Cardiac fibroblast (primary cell): ENCODE measurements at places on chromosomes 11 and 22.
A peak's percentile ranks its signal among the peaks of the same experiment; 100 is the strongest.

DNA sequence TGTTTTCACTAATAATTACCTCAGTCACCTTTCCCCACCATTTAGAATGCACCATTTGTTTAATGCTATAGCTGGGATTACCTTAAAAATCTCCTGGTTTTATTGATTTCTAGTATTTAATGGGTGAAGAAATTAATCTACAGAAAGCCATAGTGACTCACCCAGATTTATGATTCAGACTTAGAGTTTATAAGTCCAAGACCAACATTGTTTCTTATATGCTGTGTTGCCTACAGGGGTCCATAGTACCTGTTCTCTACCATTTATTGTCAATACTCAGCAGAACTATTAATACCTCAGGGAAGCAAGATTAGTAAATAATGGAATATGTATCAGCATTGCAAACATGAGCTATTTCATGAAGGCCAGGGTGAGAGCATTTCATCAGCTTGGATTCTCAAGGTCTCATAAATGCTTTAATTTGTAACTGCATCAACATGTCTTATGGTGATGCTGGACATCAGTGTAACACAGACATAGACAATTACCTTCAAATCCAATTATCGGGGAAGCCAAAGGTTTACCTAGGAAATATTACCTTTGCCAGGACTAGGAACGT lies 8.0 kb upstream of the MS4A7 start:
- no peak for DNase-seq

DNA sequence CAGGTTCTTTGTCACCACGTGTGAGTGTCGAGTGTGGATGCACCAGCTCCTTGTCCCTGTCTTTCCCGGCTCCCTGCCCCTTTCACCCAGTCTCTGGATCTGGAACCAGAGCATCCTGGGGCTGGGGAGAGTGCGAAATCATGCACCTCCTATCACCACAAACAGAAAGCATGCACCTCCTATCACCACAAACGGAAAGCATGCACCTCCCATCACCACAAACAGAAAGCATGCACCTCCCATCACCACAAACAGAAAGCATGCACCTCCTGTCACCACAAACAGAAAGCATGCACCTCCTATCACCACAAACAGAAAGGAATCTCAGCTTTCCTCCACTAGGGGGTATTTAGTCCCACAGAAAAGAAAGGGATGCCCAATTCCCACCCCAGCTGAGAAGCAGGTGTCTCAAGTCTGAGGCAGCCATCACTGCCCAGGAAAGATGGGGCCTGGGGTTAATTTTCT lies 5.9 kb upstream of the GLB1L3 start:
- no peak for DNase-seq

DNA sequence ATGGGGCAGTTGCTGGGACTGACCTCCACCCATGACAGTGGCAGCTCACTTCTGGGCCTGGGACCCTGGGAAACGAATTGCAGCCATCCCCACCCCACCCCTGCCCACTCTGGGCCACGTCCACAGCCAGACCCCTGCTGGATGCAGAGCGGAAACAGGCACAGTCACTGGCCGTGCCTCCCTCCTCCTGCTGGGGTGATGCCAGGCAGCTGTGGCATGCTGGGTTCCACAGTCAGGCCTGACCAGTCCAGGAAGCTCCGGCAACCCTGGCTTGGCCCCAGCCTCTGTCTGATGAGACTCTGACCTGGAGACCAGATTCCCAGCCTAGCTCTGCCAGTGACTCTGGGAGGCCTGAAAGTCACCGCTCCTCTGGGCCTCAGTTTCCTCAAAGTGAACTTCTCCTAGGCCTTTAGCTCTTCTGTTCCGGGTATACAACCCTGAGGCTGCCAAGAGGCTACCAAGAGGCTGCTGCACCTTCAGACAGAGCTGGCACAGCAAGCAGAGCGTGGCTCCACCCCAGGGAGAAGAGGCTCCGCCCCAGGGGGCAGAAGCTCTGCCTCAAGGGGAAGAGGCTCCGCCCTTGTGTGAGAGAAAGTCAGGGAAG lies 8.9 kb downstream of the SULT4A1 start:
- DNase-seq: no peak

GRCh38 chr22:37416827-37417226 lies 10.5 kb downstream of the ELFN2 start:
- no peak for DNase-seq

GRCh38 chr11:13061294-13061990 lies 52.3 kb downstream of the RASSF10 start:
- DNase-seq: peak; percentile 5

- DNase-seq: peak; percentile 73
Measured at GRCh38 chr11:27464289-27464696, 8.3 kb downstream of the LGR4 start.

DNA sequence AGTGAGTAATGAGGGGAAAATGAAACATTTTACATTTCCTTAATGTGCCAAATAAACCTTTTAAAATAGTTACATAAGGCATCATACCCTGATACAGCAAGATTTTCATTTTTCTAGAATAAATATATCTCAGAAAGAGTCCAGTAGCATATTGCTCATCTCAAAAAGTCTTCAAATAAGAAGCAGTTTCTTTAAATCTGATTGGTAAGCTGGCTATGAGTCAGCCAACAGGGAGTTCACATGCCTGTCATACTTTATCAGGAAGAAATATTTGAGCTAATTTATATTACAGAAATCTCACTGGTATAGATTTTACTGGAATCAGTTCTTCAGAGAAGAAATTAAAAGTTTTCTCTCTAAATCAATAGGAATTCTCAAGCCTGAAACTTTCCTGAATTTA lies 258.1 kb downstream of the C11orf87 start:
- DNase-seq: no peak

DNA sequence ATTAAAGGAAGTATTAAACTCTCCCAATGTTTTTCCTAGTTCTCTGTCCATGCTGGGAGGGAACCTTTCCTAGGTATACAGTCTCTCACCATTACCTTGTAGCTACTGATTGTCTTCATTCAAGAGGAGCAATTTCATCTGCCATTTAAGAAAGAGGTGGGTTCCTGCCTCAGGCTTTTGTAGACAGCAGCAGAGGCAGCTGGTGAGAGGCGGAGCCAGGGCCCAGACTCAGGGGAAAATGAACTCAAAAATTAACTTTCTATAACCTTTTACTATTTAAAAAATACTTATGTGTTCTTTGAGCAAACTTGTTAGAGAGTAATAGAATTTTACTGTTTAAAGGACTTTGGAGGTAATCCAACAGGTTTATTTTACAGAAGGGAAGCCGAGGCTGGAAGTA lies 133.0 kb downstream of the SNX19 start:
- DNase-seq: no peak

GRCh38 chr11:64810891-64811272 lies 531 bp upstream of the MEN1 start:
- DNase-seq: no peak

DNA sequence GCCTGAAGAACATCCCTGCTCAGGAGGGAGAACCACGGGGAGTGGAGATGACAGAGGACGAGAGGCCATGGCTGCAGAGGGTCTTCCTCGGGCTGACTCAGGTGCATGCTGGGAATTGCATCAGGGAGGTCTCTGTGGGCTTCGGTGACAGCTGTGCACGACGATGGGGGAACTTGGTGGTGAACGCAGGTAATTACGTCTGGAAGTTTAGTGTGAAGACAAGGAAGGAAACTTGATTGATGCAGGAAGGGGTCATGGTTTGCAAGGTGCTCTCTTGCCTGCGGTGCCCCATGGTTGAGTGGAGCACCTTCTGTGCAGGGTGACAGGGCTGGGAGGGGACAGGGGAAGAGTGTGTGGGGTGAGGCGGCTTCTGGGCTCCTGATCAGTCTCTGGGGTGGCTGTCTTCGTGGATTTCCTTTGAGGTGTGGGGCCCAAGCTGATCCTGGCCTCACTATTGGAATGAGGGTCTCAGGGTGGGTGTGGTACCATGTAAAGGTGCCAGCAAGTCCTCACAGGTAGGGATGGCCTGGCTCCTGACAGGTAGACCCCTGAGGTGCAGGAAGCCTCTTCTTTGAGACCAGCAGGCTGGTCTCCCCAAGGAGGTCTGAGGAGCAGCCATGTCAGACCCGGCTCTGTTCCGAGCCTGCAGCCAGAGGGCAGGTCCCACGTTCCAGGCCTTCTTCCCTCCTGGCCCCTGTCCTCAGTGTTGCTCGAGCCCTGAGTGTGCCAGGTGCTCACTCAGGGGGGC lies 1020.1 kb downstream of the TBC1D22A start:
- no peak for DNase-seq

DNA sequence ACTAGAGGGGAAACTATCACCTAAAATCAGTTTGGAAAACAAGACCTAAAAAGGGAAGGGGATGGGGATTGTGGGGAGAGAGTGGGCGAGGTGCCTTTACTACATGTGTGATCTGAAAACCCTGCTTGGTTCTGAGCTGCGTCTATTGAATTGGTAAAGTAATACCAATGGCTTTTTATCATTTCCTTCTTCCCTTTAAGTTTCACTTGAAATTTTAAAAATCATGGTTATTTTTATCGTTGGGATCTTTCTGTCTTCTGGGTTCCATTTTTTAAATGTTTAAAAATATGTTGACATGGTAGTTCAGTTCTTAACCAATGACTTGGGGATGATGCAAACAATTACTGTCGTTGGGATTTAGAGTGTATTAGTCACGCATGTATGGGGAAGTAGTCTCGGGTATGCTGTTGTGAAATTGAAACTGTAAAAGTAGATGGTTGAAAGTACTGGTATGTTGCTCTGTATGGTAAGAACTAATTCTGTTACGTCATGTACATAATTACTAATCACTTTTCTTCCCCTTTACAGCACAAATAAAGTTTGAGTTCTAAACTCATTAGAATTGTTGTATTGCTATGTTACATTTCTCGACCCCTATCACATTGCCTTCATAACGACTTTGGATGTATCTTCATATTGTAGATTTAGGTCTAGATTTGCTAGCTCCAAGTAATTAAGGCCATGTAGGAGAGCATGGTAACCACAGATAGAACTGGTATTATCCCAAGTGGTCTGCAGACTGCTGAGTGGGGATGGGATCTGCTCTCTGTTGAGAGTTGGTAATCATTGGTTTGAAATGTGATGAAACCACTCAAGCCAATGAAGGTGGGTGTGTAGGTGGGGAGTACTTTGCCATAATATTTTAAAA lies 3.6 kb downstream of the NEAT1 start:
- peak; percentile 78 for DNase-seq

GRCh38 chr11:122578171-122578825 lies 77.2 kb upstream of the UBASH3B start:
- no peak for DNase-seq

DNA sequence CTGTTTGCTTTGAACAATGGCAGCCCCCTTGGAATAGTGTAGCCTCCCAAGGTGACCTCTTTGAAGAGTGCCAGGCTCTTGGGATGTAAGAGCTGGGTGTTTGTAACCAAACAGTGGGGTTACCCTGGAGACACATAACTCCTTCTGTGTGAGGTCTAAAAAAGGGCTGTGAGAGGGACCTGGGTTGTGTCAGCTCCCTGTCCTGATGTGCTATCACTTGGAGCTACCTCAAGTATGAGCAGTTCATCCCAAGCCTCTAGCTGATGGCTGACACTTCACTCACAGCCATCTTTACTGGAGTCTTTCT lies 40.2 kb downstream of the TSPAN18 start:
- DNase-seq: peak; percentile 71

- no peak for DNase-seq
Measured at GRCh38 chr11:128906185-128907050, 15.3 kb downstream of the KCNJ5 start.

DNA sequence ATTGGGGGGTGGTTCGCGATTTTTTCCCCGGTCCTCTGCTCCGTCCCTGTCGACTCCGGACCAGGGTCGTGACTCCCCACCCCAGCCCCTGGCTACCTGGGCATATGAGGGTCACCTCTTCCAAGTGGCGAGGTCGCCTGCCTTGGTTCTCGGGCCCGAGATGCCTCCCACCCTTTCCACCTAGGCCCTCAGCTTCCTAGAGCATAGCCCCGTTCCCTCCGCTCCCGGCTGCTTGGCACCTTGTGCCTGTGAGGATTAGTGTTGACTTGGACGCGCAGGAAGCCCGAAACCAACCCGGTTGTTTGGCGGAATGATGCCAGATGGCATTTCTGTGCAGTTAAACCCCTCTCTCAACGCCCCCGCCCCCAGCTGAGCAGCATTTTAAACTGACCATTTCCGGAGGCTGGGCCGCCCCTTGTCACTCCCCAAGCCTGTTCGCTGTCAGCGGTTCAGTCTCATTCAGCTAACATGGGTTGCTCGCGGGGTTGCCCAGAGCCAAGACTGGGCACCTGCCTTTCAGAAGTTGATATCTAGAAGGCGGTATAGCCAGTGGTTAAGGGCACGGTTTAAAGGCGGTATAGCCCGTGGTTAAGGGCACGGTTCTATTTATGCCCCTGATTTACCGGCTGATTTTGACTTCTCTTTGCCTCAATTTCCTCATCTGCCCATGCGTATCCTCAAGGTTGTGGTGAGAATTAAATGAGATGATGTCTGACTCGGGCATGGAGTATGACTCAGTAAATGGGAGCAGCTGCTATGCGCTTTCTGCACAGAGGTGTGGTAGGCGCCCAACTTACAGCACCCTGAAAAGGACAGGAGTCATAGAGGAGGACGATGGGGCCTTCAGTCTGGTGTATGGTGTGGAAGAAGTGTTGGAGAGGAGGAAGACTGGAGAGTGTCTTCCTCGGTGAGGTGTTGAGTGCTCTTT lies 639 bp downstream of the INCENP start:
- peak; percentile 32 for DNase-seq

DNA sequence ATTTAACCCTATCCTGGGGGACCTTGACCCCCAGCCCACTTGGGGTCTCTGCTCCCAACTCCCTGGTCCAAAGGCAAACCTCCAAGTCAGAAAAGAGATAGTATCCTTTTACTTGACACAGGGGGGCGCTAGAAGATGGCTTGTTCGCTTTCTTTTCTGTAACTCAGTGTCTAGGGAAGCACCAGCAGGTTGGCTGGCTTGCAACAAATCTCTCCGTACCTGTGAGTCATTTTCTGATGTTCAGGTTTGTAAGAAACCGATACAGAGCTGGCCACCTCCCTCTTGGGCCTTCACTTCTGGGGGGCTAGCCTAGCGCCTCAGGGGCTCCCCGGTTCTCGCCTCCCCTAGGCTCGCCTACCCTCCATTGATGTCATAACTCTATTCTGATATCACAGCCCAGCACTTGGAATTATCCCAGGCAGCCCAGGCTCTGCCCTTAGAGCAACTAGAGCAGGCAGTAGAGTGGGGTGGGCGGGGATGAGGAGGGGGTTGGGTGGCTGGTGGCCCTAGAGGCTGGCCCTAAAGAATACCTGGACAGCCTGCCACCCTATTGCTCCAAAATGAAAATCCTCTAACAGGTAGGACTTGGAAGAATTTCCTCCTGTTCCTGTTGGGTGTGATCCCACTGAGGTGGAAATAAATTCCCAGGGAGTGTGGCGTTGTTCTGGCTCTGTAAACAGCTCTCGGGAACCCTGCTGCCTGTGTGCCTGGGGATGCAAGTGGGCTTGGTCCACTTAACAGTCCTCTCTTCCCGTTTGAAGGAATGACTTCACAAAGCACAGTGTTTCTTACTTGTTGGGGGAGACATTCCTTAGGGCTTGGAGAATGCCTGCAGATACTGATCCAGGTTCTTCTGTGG lies 69.4 kb downstream of the OSBP2 start:
- peak; percentile 91 for DNase-seq

GRCh38 chr11:26896719-26897118 lies 97.2 kb upstream of the FIBIN start:
- no peak for DNase-seq

DNA sequence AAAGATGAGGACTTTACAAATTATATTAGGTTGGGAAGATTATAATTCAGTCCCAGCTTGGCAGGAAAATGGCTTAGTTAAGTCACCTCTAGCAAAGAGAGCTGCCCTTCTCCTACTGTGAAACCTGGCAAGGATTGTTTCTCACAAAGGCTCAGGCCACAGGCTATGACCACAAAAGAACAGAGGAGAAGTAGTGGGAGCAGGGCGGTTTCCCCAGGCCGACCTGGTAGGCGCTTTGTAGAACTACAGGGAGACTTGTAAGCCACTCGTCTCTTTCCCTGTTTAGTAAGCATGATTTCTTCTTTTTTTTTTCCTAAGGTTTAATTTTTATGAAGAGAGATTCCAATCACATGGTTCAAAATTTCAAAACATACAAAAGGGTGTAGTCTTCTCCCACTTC lies 4.6 kb downstream of the SNAP29 start:
- no peak for DNase-seq
